CD4-positive, CD25-positive, alpha-beta regulatory T cell (primary cell): ENCODE measurements at places on chromosomes 12 and 14. TPM values are rescaled to one million over a fixed set of nuclear protein-coding genes. Genes with fewer than 3 reads are reported as not detected.

Gene ACACB
- total RNA-seq, result 23.5 TPM

Gene SIRT4
- 0.79 TPM for total RNA-seq

- no peak overlapping the region for H3K4me3 ChIP-seq
- peaks cover 79% of the 10 kb centered on the region for H3K4me1 ChIP-seq
These were observed 4.6 kb downstream of the FBRSL1 start for GRCh38 chr12:132494294-132495164.

DNA sequence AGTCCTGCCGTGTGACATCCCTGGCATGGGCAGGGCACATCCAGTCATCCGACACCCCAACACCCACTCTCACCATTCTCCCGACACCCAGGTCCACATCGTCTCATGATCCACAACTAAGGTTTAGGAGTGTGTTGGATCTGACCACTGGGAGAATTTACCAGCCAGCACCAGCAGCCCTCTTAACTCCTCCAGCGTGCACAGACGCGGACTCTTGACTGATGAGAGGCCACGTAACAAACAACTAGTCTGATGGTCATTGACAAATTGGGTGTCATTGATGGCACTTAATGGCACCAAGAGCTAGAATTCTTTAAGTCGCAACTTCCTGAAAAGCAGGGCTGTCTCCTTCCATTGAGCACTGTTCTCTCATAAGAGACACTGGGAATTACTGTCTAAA lies 203.0 kb upstream of the SFSWAP start:
- H3K4me3 ChIP-seq, result no peak overlapping the region
- no peaks in the 10 kb centered on the region for H3K27me3 ChIP-seq
- DNase-seq, result no peak
- peaks cover 11% of the 10 kb centered on the region for H3K4me1 ChIP-seq
- H3K27ac ChIP-seq, result no peak overlapping the region

GRCh38 chr12:32702473-32702872 lies 23.4 kb downstream of the DNM1L start:
- no peak for DNase-seq
- H3K27ac ChIP-seq, result no peak overlapping the region
- H3K27me3 ChIP-seq, result no peaks in the 10 kb centered on the region
- H3K36me3 ChIP-seq, result peaks cover 8% of the 10 kb centered on the region
- H3K4me3 ChIP-seq, result no peak overlapping the region
- peaks cover 4% of the 10 kb centered on the region for H3K4me1 ChIP-seq

DNA sequence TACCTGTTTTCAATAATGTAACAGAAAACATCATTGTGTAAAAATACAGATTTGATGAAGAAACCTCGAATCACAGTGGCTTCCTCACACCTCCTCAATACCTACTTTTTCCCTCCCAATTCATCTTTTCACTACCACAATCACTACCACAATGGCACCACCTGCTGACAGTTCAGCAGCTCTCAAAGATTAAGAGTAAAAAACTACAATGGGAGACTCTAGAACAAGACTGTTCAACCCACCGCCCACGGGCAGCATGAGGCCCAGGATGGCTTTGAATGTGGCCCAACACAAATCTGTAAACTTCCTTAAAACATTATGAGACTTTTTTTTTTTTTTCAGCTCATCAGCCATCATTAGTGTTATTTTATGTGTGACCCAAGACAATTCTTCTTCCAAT lies 15.2 kb downstream of the MED6 start:
- peaks cover 82% of the 10 kb centered on the region for H3K36me3 ChIP-seq
- H3K4me3 ChIP-seq, result no peak overlapping the region
- no peaks in the 10 kb centered on the region for H3K27me3 ChIP-seq
- no peak overlapping the region for H3K27ac ChIP-seq
- H3K4me1 ChIP-seq, result no peaks in the 10 kb centered on the region

Gene TPPP2
- not detected for total RNA-seq

Gene GLIPR1L2
- total RNA-seq, result 0.27 TPM

Gene POLR3B
- 5.2 TPM for total RNA-seq

Gene ERH
- 117 TPM for total RNA-seq
